ENCODE measurements at places on chromosomes 7 and 10. TPM values are rescaled to one million over a fixed set of nuclear protein-coding genes. Genes with fewer than 3 reads are reported as not detected.

- no peak for DNase-seq
- H3K27me3 ChIP-seq, result no peaks in the 10 kb centered on the region
- no peak overlapping the region for H3K27ac ChIP-seq
- no peak overlapping the region for H3K4me3 ChIP-seq
- H3K36me3 ChIP-seq, result no peaks in the 10 kb centered on the region
These were observed 31.9 kb downstream of the HEPACAM2 start for GRCh38 chr7:93194386-93194785.

GRCh38 chr10:77493851-77494261 is 143.8 kb downstream of the KCNMA1 start:
- H3K27ac ChIP-seq, result peak overlapping the region; percentile 44
- DNase-seq, result no peak
- no peaks in the 10 kb centered on the region for H3K36me3 ChIP-seq

Gene ANKRD1
- total RNA-seq, result not detected

DNA sequence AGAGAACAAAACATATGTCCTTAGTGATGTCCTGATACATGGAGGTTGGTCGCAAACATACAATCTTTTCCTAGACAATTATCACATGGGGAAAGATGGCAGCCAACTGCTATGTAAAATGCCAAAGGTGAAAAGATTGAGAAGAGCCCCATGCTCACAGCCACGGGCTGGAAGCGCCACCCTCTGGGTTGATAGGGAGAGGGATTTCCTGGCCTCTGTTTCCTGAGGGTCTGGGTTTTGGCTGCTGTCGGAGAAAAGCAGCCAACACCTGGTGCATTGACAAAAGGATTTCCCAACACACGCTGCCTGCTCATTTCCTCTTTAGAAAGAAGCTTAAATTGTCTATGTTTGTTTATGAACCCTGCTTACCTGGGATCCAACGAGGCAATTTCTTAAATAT is 43.8 kb downstream of the ITIH5 start:
- no peak for DNase-seq
- no peak overlapping the region for H3K4me3 ChIP-seq
- H3K27me3 ChIP-seq, result no peaks in the 10 kb centered on the region
- H3K36me3 ChIP-seq, result no peaks in the 10 kb centered on the region
- no peaks in the 10 kb centered on the region for H3K4me1 ChIP-seq

Gene FBH1
- 172 TPM for total RNA-seq

GRCh38 chr10:113443141-113443925 is 109.5 kb upstream of the HABP2 start:
- no peaks in the 10 kb centered on the region for H3K36me3 ChIP-seq
- H3K4me3 ChIP-seq, result no peak overlapping the region
- no peaks in the 10 kb centered on the region for H3K4me1 ChIP-seq

GRCh38 chr10:96548589-96548988 is 34.9 kb upstream of the TLL2 start:
- H3K36me3 ChIP-seq, result no peaks in the 10 kb centered on the region
- no peaks in the 10 kb centered on the region for H3K4me1 ChIP-seq
- no peaks in the 10 kb centered on the region for H3K27me3 ChIP-seq
- DNase-seq, result no peak
- H3K4me3 ChIP-seq, result no peak overlapping the region

GRCh38 chr7:140333223-140333622 is 65.1 kb downstream of the SLC37A3 start:
- no peaks in the 10 kb centered on the region for H3K27me3 ChIP-seq
- no peak overlapping the region for H3K27ac ChIP-seq
- no peaks in the 10 kb centered on the region for H3K36me3 ChIP-seq
- no peaks in the 10 kb centered on the region for H3K4me1 ChIP-seq
- H3K4me3 ChIP-seq, result no peak overlapping the region

- DNase-seq, result no peak
- no peaks in the 10 kb centered on the region for H3K36me3 ChIP-seq
- no peaks in the 10 kb centered on the region for H3K4me1 ChIP-seq
- H3K4me3 ChIP-seq, result no peak overlapping the region
These were observed 42.9 kb downstream of the BLNK start for GRCh38 chr10:96228408-96228994.

Gene ATP6V0E2
- total RNA-seq, result 67.3 TPM

GRCh38 chr10:30398788-30399187 is 35.2 kb upstream of the MAP3K8 start:
- H3K27me3 ChIP-seq, result no peaks in the 10 kb centered on the region
- H3K36me3 ChIP-seq, result no peaks in the 10 kb centered on the region
- H3K4me3 ChIP-seq, result no peak overlapping the region
- no peak for DNase-seq
- no peaks in the 10 kb centered on the region for H3K4me1 ChIP-seq
- no peak overlapping the region for H3K27ac ChIP-seq

DNA sequence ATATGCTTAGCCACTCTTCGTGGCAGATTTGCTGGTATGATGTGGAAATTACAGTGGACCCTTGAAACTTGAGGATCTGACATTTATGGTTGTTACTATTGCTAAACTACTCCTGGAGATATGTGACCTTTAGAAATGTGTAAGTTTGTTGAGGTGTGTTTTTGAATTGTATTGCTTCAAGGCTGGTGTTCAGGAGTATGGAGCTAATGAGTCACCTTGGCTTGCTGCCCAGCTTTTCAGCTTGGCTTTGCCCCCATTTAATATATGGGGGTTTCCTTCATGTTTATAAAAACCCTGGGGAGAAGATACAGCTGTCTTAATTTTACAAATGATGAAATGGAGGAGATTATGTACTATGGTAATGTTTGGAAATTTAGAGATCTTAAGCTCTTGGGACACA is 11.6 kb downstream of the HBP1 start:
- no peak overlapping the region for H3K27ac ChIP-seq
- H3K27me3 ChIP-seq, result no peaks in the 10 kb centered on the region
- DNase-seq, result no peak
- no peak overlapping the region for H3K4me3 ChIP-seq

GRCh38 chr10:110528224-110528996 is 30.7 kb downstream of the DUSP5 start:
- no peak for DNase-seq
- no peaks in the 10 kb centered on the region for H3K36me3 ChIP-seq
- H3K27ac ChIP-seq, result no peak overlapping the region
- no peaks in the 10 kb centered on the region for H3K27me3 ChIP-seq
- no peak overlapping the region for H3K4me3 ChIP-seq
- no peaks in the 10 kb centered on the region for H3K4me1 ChIP-seq

Gene MAT1A
- total RNA-seq, result not detected

Gene CHCHD2
- total RNA-seq, result 356 TPM

DNA sequence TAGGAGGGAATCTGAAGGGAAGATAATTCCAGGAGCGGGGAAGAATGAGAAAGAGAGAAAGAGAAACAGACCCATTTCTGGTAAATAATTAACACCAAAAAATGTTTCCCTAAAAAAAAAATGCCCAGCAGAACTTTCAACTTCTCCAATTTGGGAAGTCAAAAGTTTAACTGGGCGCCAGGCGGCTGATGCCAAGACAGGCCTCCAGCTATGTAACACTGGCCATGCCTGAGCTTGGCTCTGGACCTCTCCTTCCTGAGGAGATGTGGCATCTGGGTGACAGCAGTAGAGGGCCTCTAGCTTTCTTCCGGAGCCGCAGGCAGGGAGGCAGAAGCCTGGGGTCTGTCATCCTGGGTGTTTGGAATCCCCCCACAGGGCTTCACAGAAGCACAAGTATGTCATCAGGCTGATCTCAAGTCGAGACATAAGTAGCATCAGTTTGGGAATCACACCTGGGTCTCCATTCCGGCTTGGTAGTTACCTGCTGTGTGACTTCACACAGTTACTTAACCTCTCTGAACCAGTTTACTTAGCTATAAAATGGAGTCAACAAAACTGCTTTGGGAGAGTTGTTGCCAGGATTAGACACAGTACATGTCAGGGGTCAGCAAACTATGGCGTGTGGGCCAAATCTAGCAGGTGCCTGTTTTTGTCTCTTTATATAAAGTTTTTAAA is 50.5 kb upstream of the TCF7L2 start:
- no peak overlapping the region for H3K4me3 ChIP-seq
- DNase-seq, result no peak
- H3K27me3 ChIP-seq, result no peaks in the 10 kb centered on the region
- no peaks in the 10 kb centered on the region for H3K36me3 ChIP-seq
- H3K4me1 ChIP-seq, result no peaks in the 10 kb centered on the region
- no peak overlapping the region for H3K27ac ChIP-seq

GRCh38 chr10:13068071-13068470 is 31.9 kb upstream of the OPTN start:
- H3K4me1 ChIP-seq, result no peaks in the 10 kb centered on the region
- H3K4me3 ChIP-seq, result no peak overlapping the region
- no peaks in the 10 kb centered on the region for H3K27me3 ChIP-seq
- H3K27ac ChIP-seq, result no peak overlapping the region

DNA sequence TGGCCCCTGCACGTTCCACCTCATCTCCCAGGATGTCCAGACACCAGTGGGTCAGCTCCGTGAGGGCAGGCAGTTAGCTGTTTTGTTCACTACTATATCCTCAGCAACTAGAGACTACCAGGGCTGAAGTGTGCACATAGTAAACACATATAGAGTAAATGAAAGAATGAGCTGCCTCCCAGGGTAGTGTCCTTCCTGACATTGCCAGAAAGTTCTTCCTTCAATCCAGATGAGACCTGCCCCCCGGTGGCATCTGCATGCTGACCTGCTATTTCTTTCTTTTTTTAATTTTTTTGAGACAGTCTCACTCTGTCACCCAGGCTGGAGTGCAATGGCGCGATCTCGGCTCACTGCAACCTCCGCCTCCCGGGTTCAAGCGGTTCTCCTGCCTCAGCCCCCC is 14.0 kb upstream of the ARPC1A start:
- H3K4me1 ChIP-seq, result no peaks in the 10 kb centered on the region
- H3K27ac ChIP-seq, result no peak overlapping the region
- H3K27me3 ChIP-seq, result no peaks in the 10 kb centered on the region
- H3K36me3 ChIP-seq, result no peaks in the 10 kb centered on the region

Gene DPP6
- 38.7 TPM for total RNA-seq

- H3K4me3 ChIP-seq, result peak overlapping the region; percentile 68
- no peaks in the 10 kb centered on the region for H3K27me3 ChIP-seq
- H3K27ac ChIP-seq, result peak overlapping the region; percentile 83
- H3K4me1 ChIP-seq, result no peaks in the 10 kb centered on the region
- DNase-seq, result no peak
These were observed 736 bp downstream of the MINDY4 start for GRCh38 chr7:30771880-30772425.

- H3K36me3 ChIP-seq, result no peaks in the 10 kb centered on the region
- no peak overlapping the region for H3K4me3 ChIP-seq
- DNase-seq, result no peak
- H3K27me3 ChIP-seq, result no peaks in the 10 kb centered on the region
- no peaks in the 10 kb centered on the region for H3K4me1 ChIP-seq
These were observed 197.9 kb upstream of the BMPER start for GRCh38 chr7:33707427-33707826.

DNA sequence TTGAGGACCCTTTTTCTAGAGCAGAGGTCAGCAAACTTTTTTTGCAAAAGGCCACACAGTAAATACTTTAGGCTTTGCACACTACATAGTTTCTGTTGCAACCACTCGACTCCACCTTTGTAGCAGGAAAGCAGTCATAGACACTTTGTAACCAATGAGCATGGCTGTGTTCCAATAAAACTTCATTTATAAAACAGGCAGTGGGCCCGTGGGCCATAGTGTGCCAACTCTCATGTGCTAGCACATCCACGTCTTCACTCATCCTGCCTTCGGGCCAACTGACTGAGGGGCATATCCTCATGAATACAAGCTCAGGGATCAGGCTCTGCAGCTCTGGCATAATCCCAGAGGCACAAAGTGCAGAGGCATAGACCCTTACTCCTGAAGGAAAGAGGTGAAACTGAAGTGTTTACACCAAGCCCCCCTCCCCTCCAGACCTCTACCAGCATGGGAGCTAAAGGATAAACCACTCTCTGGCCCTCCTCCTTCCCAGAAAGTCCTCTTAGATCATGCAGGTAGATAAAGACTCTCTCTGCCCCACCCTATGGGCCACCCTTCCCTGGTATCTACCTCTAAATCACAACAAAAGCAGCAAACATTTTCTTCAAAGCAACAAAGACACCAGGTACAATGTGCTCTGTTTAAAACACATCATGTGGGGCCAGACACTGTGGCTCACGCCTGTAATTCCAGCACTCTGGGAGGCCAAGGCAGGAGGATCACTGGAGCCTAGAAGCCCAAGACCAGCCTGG is 71.0 kb downstream of the DLG5 start:
- peaks cover 6% of the 10 kb centered on the region for H3K36me3 ChIP-seq
- no peaks in the 10 kb centered on the region for H3K27me3 ChIP-seq
- peak; percentile 62 for DNase-seq
- H3K4me3 ChIP-seq, result no peak overlapping the region

Gene ADARB2
- 0.36 TPM for total RNA-seq

GRCh38 chr10:102001435-102002068 is 54.4 kb downstream of the ARMH3 start:
- no peak overlapping the region for H3K4me3 ChIP-seq
- no peak for DNase-seq
- no peaks in the 10 kb centered on the region for H3K27me3 ChIP-seq
- H3K27ac ChIP-seq, result no peak overlapping the region
- H3K4me1 ChIP-seq, result no peaks in the 10 kb centered on the region

DNA sequence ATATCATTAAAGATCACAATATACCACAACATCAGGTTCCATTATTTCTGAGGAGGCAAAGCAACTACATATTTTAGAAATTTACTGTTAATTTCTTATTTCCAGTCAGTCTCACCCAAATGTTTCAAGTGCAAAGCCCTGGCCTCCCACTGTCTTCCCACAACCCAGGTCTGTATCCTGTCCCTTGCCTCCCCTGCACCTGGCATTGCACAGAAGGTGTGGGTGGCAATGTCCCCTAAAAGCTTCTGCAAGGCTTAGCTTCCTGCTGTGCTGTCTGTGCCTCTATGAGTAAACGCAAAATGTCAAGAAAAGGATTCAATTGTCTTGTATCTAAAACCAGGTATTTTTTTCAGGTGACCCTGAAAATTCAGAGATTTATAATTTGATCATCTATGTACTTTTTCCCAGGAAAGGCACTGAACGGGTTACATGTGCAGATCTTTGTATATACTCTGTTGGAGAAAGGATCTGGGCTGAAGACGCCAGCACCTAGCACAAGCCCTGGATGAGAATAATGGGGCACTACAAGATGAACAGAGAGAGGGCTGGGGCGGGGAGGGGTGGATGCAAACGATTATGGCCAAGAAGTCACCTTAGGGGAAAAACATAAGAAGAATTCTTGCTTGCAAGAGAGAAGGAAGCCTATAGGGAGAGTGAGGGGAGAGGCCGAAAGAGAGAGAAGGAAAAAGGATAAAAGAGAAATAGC is 3.1 kb upstream of the ANTXRL start:
- no peaks in the 10 kb centered on the region for H3K4me1 ChIP-seq
- H3K27me3 ChIP-seq, result no peaks in the 10 kb centered on the region
- H3K4me3 ChIP-seq, result peak overlapping the region; percentile 61
- no peak for DNase-seq
- peak overlapping the region; percentile 83 for H3K27ac ChIP-seq

DNA sequence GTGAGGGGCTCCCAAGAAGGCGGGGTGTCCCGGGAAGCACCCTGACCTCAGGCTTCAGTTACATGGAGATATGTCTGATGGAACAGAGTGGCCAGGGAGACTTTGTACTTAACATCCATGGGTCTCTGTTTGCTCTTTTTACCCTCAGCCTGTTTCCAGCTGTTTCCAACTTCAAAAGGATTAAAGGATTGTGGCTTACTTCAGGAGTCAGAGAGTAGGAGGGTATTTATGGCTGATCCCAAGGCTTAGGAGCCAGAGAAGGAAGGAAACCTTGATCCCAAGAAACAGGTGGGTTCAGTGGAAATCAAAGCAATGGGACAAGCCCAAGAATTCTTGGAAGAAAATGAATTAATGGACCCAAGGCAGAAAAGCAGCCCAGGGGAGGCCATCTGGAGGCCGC is 37.7 kb upstream of the ZNF438 start:
- H3K4me1 ChIP-seq, result no peaks in the 10 kb centered on the region
- H3K36me3 ChIP-seq, result no peaks in the 10 kb centered on the region
- H3K27ac ChIP-seq, result no peak overlapping the region
- no peak for DNase-seq
- no peak overlapping the region for H3K4me3 ChIP-seq
- H3K27me3 ChIP-seq, result no peaks in the 10 kb centered on the region

GRCh38 chr10:93392121-93392520 is 90.0 kb downstream of the MYOF start:
- H3K4me1 ChIP-seq, result no peaks in the 10 kb centered on the region
- no peak overlapping the region for H3K27ac ChIP-seq
- H3K27me3 ChIP-seq, result no peaks in the 10 kb centered on the region

All from prostate gland (tissue), 2 donors.